ENCODE measurements at places on chromosomes 3 and 15.

DNA sequence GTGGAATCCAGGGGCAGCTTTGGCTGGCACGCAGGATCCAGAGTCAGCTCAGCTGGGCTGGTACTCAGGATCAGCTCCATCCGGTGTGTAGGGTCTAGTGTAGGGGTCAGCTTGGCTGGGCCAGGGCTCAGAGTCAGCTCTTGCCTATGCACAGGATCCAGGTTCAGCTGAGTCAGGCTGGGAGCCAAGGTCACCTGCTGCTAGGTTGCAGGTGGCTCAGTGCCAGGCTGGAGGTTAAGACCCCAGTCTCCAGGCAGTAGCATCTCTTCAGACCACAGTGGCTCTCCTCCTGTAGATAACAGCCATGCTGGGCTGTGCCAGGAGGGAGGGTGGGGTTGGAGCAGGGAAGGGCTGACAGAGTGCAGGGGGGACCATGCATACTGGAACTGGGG is 1.8 kb downstream of the HYAL3 start:
- no peak for DNase-seq

GRCh38 chr15:100973351-100974111 is 54.4 kb downstream of the LRRK1 start:
- no peak for DNase-seq

DNA sequence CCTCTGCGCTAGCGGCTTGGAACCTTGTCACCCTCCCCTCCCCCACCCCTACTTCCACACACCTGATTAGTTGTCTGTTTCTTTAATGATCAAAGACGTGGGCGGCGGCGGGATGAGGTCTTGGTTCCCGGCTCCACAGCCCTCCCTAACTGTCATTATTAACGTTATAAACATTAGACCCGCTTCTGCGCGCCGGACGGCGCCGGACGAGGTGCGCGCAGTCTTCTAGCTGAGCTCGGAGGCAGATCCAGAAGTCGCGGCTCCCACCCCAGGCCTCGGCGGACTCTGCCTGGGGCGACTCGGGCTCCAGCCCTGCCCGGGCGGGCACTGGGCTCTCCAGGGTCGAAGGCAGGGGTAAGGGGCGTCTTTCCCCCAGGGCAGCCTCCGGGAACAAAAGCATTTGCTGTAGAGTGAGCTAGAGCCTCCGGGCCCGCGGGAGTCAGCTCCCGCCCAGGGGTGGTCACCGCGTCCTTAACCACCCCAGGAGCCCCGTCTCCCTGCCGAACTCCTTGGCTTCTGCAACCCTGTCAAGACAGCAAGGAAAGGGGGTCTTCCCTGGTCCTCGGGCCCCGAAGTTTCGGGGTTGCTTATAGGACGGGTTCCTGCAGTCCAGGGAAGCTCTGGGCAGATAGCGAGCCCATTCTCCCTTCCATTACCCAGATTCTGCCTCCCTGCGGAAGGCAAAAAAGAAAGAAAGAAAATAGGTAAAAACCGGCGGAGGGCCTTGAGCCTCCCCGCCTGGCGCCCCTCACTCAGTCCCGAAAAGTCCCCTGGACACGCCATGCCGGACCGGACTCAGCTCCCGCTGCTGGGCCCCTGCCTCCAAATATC is 2.2 kb upstream of the ISLR2 start:
- no peak for DNase-seq

- no peak for DNase-seq
These were observed 2.7 kb downstream of the P3H2 start for GRCh38 chr3:190117981-190118380.

- no peak for DNase-seq
These were observed 134.5 kb upstream of the CCNL1 start for GRCh38 chr3:157294491-157294890.

DNA sequence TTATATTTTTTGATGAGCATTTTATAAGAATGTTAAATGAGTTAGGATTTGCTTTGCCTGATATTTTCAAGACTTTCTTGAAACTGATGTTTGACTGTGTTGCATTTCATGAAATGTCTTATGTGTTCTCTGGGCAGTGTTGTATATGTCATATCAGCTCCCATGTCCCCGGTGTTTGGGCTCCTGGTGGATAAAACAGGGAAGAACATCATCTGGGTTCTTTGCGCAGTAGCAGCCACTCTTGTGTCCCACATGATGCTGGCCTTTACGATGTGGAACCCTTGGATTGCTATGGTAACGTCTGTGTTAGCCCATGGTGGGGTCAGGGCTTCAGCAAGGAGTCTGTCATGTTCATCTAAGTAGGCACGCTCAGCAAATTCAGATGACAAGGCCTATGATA is 20.0 kb downstream of the MFSD1 start:
- no peak for DNase-seq

- DNase-seq = no peak
These were observed 34.3 kb downstream of the CNOT10 start for GRCh38 chr3:32719335-32719734.

DNA sequence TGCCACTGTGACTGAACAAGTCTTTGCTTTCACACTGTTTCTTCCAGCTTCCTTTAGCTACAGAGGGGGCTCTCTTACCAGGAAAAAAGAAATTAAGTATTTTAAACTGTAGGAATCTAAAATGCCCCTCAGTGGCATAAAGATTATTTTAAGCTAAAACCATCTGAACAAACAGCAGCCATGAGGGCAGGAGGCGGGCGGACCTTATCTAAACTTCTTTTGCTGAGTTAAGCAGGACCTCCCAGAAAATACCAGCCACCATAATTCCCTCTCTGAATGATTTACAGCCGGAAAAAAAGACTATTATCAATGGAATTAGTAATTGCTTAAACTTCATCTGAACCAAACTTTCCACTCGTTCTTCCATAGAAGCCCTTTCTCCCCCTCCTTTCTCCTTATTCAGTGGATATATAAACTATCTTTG is 5.2 kb upstream of the TOPAZ1 start:
- no peak for DNase-seq

DNA sequence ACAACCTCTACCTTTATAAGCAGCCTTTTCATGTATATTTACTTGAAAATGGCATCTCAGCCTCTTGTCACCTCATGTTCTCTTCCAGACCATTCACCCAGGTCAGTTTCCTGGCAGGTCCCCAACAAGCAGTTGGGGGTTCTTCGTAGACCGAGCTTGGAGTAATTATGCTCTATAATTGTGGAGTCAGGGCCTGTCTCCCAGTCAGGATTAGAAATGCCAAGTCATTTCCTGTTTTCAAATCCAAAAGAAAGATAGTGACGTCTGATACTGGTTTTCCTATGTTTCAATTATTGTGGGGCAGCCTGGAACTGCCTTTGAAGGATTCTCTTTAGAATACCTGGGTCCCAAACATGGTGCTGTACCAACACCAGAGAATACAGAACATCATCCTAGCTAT is 430.6 kb downstream of the MECOM start:
- DNase-seq = no peak

DNA sequence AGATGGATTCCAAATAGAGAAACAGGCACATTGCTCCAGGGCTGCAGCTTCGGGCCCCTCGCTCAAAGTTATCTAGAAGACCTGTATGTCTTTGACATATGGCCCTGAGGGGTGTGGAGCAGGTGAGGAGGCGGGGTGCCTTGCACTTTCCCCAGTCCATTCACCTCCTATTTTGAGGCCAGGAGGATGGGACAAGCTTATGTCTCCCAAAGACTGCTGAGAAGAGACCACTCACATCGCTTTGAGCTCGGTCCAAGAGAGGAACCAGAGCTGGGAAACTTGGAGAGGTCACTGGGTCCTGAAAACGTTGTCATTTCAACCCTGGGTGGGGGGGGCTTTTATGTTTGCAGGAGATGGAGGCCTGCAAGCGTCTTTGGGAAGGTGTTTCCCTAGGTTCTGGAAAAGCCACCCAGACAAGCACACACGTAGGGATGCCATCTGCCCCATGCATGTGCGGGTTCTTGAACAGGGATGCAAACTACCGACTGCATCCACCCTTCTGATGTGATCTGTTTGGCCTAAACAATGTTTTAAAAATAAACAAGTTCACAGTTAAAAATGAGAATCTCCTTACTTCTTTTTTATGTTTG is 33.7 kb upstream of the SYNM start:
- DNase-seq = no peak

- DNase-seq = no peak
These were observed 680.1 kb downstream of the EPHA3 start for GRCh38 chr3:89787485-89787884.

DNA sequence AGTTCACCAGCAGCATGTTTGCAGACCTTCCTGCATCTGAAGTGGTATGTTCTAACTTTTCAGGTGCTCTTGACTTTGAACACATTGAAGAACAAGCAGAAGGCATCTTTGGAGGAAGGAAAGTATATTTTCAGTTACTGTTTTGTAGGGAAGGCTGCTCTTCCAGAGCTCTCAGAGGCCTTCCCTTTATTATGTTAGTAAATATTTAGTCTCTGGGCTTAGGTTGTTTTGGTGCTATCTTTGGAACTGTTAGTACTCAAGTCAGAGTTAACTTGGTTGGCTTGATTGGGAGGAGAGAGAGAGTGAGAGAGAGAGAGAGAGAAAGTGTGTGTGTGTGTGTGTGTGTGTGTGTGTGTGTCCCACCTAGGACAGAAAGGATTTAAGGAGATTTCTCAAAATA is 188.2 kb downstream of the ITPR1 start:
- no peak for DNase-seq

GRCh38 chr15:49242820-49243219 is 72.8 kb downstream of the GALK2 start:
- DNase-seq = no peak

- no peak for DNase-seq
These were observed 1033.3 kb downstream of the IGSF11 start for GRCh38 chr3:118001380-118001779.

DNA sequence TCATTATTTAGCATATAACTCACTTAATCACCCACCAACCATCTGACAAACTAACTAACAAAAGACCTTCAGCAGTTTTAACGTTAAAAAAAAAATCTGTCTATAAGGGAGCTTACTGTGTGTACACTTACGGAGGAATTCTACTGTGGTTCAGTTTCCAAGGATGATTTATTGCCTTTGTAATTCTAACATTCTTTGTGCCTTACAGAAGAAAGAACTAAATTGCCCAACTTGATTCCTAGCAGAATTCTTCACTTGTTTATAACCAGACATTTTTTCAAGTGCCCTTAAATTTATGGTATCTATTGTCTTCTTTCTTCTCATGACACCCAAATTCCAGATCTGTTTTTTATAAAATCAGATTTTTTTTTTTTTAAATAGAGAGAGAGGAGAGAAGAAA is 119.7 kb upstream of the IGSF10 start:
- no peak for DNase-seq

DNA sequence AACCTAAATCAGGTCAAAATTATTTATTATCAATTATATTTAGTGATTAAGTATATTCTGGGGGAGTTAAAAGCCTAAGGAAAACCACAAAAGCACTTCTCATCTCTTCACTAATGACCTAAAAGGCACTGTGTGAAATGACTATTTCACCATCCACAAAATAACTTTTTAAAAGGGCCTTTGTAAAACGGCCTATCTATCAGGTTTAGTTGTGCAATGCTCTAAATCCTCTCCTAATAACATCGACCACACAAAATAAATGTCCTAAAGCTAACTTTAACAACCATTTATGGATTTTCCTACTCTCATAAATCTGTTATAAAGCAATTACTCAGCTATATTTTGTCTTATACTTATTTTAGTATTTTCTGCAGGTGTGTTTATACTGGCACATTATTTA is 1066.3 kb downstream of the ROBO1 start:
- DNase-seq = no peak

DNA sequence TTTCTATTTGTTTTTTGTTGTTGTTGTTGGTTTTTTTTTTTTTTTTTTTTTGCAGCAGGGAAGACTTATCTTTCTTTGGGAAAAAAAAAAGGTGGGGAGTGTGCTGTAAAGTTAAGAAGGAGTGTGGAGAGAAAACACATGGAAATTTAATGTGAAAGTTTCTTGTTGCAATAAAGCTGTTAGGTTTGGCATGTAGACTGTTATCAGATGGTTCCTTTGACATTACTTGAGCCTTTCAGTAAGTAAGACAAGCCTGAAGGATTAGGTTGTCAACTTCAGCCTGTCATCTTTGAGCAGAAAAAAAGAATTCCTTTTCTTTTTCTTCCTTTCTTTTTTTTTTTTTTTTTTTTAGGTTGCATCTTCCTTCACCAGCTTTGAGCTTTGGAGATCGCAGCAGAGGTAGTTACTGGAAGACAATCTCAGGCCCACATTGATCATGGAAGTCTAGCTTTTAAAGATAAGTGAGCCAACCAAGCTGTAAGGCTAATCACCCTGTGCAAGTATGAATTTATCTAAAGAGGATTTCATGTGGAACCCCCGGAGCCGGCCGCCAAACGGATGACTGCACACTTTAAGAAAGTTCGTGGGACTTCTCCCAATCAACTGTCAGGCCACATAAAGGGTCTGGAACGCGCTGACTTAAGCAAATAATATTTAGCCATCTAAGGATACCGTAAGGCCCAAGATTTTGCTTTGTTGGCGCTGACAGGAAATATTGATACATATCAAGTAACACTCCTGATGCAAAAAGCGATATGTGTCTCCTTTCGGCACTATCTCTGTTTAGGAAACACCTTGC is 1040.1 kb upstream of the NR2F2 start:
- DNase-seq = no peak

- no peak for DNase-seq
These were observed 37.1 kb downstream of the PHC3 start for GRCh38 chr3:170144437-170144843.

GRCh38 chr3:25338158-25338725 is 89.8 kb upstream of the RARB start:
- no peak for DNase-seq

Measured in KBM-7 (cell line).